Stimulated activated CD4-positive, alpha-beta T cell treated with anti-CD3 and anti-CD28 coated beads, TNF-alpha, amount 100 ng/mL, for 48 hours (primary cell): ENCODE measurements at places on chromosomes 5 and 9.

- no peak for DNase-seq
Observed at GRCh38 chr5:175751369-175751768, 93.5 kb downstream of the HRH2 start.

DNA sequence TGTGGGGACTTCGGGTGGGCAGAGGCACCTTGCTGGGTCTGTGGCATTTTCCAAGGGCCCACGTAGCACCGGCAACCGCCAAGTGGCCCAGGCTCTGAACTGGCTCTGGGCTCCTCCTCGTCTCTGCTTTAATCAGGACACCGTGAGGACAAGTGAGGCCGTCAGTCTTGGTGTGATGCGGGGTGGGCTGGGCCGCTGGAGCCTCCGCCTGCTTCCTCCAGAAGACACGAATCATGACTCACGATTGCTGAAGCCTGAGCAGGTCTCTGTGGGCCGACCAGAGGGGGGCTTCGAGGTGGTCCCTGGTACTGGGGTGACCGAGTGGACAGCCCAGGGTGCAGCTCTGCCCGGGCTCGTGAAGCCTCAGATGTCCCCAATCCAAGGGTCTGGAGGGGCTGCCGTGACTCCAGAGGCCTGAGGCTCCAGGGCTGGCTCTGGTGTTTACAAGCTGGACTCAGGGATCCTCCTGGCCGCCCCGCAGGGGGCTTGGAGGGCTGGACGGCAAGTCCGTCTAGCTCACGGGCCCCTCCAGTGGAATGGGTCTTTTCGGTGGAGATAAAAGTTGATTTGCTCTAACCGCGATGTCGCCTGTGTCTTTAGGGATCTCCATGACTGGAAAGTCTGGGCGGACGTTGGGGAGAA lies 5.8 kb downstream of the DPP7 start:
- no peak for DNase-seq

DNA sequence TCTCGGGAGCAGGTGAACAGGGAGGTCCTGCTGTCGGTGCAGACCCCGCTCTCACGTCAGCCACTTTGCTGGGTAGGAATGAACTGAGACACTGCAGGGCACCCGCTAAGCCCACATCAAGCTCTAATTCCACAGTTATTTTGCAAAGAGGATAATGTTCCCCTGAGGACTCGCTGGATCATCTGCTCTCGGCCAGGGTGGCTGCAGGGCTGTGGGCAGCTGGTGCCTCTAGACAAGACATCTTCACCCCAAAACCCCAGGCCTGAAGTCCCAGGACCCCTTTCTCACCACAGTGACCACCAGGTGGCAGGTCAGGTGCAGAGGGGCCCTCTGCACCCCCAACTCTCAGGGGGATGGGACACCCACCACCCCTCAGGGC lies 135.1 kb upstream of the PPP1R26 start:
- DNase-seq: no peak

GRCh38 chr5:58753446-58753845 lies 170.6 kb downstream of the RAB3C start:
- no peak for DNase-seq
